ENCODE measurements at places on chromosomes 4 and X.

- peak; percentile 57 for DNase-seq
Observed at GRCh38 chr4:54217642-54218495, 11.2 kb upstream of the PDGFRA start.

- no peak for DNase-seq
Observed at GRCh38 chr4:144627663-144628076, 18.3 kb upstream of the HHIP start.

- DNase-seq, result no peak
Observed at GRCh38 chrX:7926501-7926900, 712 bp downstream of the PNPLA4 start.

GRCh38 chr4:105092356-105092755, 54.3 kb upstream of the TET2 start:
- no peak for DNase-seq

- DNase-seq, result no peak
Observed at GRCh38 chrX:136318895-136319597, 18.3 kb downstream of the ADGRG4 start.

DNA sequence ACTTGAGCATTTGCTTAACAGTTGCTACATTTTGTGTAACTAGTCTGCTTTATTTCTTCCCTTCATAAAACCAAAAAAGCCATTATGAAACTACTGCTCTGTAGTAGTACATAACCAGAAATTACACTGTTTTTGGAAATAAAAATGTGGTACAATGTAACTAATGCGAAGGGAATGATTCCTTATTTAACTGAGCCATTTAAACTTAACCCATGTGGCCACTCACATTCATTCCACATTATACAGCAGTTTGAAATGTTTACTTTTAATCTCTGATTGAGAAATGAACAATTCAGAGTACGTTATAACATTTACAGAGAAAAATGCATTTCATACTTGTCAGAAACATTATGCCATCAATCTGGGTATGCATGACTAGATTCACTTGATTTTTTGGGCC, 94.2 kb downstream of the NYX start:
- no peak for DNase-seq

GRCh38 chr4:170198747-170199146, 109.0 kb upstream of the AADAT start:
- no peak for DNase-seq

DNA sequence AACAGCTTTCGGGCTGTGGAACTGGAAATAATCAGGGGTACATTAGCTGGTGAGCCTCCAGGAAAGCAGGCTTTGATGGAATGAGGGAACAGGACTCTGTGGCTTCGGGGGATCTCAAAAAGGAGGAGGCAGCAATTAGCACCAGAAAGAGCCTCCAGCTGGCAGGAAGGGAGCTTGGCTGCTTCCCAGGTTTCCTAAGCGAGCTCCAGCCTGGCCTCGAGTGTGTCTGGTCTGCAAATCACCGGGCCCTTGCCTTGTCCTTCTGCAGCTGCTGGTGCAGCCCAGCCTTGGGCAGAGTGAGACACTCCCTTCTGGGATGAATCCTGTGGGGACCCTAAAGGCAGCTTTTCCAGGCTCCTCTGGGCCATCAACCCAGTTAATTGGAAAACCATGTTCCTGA, 10.7 kb upstream of the PDHA1 start:
- no peak for DNase-seq

DNA sequence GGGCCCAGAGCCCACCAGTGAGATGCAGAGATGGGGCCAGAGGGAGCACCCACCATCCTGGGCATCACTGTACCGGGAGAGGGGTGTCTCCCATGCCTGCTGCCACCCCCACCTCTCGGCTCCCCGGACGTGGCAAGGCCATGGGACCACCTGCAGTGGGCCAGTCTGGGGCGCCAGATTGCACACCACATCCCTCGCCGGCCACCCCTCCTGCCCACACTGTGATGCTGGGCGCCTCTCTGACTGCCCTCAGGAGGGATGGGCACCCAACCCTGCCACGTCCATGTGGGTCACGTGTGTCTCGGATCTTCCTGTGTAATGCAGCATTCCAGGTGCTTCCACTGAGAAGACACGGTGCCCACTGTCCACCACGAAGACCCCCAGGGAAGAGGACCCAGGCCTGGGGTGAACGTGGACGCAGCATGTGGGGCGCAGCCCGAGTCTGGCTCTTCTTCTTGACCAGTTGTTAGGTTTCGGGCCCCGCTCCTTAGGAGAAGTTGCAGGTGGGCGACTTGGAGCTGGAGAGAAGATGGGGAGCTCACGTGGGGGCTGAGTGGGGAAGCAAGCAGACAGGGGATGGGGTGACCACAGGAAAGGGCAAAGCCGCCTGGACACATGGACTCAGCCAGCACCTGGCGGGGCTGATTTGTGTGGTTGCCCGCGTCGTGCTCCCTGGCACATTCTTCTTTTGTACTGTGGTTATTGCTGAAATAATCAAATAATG, 47.7 kb downstream of the ZFYVE28 start:
- DNase-seq, result no peak

DNA sequence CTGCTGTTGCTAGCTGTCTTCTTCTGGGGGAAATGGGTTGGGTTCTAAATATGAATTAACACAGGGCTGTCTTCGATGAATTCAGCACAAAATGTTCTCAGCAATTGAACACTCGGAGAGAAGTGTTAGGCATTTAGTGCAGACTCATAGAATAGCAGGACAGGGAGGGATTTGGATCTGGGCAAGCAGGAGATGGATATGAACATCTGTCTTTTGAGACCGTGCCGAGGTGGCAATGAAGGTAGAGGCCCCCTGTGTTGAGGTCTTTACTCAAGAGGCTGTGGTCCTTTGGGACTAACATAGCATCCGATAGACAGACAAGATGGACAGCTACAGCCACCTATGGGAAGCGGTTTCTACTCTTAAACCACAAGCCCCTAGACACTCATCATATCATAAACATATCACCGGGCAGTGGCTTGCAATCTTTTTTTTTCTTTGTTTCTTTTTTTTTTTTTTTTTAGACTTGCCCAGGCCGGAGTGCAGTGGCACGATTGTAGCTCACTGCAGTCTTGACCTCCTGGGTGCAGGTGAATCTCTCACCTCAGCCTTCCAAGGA, 6.7 kb downstream of the CD99 start:
- DNase-seq, result no peak

DNA sequence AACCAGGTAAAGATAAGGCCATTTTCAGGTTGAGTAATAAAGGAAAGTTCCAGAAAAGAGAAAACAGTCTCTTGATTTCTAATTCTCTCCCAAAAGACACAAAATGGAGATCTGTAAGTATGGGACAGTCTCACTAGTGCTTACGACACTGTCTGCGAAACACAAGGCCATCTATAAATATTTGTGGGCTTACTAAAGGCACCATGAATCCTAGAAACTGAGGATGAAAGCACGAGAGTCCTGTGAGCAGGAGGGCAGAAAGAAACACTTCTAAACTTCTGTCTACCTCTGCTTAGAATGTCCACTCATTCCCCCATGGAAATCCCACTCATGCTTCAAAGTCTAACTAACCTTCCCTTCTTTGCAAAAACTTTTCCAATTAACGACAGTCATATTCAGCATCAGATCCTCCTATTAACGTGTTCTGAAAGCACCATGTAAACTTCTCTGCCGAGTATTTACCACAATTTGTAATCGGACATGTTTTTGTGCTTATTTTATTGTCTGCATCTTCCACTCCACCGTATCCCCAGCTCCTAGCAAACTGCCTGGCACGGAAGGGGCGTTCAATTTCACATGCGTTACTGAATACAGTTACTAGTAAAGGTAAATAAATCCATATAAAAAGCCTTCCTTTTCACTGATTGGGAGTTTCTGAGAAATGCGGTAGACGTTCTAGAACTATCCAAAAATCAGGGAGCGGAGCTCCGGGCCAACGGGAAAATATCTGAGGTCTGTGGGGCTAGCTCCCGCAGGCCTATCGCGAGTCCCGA, 665 bp downstream of the PSMD10 start:
- no peak for DNase-seq

DNA sequence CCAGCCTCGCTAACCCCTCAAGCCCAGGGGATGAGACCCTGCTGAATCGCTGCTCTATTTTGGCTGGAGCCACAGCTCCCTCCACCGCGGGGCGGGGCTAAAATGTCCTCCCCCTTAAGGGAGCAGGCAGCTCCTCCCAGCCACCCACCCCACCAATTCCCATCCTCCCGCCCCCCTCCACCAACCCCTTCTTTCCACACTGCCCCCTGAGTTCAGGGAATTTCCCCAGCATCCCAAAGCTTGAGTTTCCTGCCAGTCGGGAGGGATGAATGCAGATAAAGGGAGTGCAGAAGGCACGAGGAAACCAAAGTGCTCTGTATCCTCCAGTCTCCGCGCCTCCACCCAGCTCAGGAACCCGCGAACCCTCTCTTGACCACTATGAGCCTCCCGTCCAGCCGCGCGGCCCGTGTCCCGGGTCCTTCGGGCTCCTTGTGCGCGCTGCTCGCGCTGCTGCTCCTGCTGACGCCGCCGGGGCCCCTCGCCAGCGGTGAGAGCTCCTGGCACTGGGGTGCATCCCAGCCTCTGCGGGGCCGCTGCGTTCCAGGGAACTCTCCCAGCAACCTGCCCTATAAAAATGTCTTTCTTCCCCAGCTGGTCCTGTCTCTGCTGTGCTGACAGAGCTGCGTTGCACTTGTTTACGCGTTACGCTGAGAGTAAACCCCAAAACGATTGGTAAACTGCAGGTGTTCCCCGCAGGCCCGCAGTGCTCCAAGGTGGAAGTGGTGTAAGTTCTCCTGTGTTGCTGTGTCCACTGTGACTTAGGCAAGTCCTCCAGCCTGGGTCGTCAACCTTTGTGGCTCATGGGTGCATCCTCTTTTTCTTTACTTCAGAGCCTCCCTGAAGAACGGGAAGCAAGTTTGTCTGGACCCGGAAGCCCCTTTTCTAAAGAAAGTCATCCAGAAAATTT, at the start of gene CXCL6:
TSS of gene CXCL6 (plus strand) at position 306 of the 907 bp plus-strand sequence. CDS start at position 379, 73 bp downstream.
- no peak for DNase-seq

GRCh38 chr4:64157397-64157796, 251.9 kb downstream of the TECRL start:
- DNase-seq, result no peak

GRCh38 chr4:123631786-123632692, 235.4 kb downstream of the SPRY1 start:
- DNase-seq, result no peak

All from NCI-H2081 treated with DMSO at 0.1 percent for 48 hours (cell line).